ENCODE measurements at places on chromosomes 6 and 20.

- DNase-seq = no peak
Measured at GRCh38 chr20:33309631-33310030, 26.6 kb downstream of the BPIFB1 start.

DNA sequence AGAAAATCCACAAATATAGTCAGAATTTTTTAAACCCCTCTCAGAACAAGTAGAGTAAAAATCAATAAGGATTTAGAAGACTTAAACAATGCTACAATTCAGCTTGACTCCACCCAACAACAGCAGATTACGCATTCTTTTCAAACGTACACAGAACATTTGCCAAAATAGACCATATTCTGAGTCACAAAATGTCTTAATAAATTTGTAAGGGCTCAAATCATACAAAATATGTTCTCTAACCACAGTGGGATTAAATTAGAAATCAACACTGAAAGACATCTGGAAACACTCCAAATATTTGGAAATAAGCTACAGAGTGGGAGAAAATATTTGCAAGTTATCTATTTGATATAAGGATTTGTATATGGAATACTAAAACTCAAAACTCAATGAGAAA lies 164.2 kb upstream of the AKAP12 start:
- no peak for DNase-seq

- DNase-seq = no peak
Measured at GRCh38 chr6:30145818-30146217, 9.9 kb downstream of the TRIM40 start.

DNA sequence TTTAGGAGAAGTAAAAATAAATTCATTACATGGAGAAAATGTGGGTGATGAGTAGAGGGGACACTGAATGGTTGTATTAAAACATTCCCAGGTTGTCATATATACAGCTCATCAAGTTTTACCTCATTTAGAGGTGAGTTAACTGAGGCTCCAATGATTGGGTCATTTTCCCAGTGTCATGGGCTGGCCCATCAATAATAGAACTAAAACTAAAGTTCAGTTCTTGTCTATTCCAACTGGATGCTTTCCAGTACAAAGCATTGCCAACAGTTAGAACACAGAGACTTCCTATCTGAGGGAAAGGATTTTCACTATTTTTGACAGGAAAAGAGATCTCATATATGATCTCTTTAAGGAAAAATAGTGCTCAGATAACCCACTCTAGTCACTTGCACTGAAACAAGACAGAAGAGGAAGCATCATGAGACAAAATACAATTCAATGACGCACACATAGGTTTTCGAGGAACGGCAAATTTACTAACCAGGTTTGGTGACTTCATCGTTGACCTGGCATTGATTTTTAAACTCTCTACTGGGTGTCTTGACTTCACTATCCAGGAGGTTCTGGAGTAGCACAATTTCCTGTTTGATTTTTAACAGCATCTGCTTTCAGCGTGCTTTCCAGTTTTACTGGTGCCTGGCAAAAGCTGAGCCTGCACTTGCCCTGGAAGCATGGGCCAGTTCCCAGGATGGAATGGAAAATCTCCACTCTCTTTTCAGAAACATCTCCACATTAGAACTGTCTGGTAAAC lies 195.5 kb upstream of the FBXL4 start:
- no peak for DNase-seq

GRCh38 chr20:36031806-36032205 lies 63.4 kb downstream of the CNBD2 start:
- DNase-seq = no peak

DNA sequence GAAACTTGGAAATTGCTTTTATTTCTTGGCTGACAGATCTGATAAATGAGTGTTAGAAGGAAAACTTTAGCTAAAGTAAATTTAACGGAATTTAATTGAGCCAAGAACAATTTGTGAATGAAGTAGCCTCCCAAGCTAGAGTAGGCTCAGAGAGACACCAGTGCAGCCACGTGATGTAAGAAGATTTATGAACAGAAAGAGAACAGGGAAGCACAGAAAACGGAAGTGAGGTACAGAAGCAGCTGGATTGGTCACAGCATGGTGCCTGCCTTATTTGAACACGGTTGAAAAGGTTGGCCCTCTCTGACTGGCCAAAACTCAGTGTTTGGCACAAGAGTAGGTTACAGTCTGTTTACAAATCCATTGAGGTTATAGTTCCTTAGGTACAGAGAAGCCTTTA lies 29.5 kb upstream of the IFNGR1 start:
- DNase-seq = no peak

- DNase-seq = no peak
Measured at GRCh38 chr6:12129523-12129922, 117.4 kb downstream of the HIVEP1 start.

GRCh38 chr6:56541030-56541600 lies 101.6 kb downstream of the DST start:
- no peak for DNase-seq

DNA sequence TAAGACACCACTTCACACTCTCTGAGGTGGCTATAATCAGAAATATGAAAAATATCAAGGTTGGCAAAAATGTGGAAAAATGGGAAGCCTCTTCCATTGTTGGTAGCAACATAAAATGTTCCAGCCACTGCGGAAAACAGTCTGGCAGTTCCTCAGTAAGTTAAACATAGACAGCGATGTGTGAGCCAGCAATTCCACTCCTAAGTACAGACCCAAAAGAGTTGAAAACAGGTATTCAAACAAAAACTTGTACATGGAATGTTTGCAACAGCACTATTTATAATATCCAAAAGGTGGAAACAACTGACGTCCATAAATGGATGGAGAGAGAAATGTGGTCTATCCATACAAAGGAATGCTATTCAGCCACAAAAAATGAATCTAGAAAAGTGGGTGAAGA lies 7.4 kb upstream of the PPDPF start:
- DNase-seq = no peak

GRCh38 chr20:8386991-8387390 lies 254.9 kb downstream of the PLCB1 start:
- no peak for DNase-seq

GRCh38 chr6:5552243-5552642 lies 290.9 kb downstream of the FARS2 start:
- no peak for DNase-seq

- no peak for DNase-seq
Measured at GRCh38 chr6:54681987-54682386, 164.6 kb upstream of the FAM83B start.

DNA sequence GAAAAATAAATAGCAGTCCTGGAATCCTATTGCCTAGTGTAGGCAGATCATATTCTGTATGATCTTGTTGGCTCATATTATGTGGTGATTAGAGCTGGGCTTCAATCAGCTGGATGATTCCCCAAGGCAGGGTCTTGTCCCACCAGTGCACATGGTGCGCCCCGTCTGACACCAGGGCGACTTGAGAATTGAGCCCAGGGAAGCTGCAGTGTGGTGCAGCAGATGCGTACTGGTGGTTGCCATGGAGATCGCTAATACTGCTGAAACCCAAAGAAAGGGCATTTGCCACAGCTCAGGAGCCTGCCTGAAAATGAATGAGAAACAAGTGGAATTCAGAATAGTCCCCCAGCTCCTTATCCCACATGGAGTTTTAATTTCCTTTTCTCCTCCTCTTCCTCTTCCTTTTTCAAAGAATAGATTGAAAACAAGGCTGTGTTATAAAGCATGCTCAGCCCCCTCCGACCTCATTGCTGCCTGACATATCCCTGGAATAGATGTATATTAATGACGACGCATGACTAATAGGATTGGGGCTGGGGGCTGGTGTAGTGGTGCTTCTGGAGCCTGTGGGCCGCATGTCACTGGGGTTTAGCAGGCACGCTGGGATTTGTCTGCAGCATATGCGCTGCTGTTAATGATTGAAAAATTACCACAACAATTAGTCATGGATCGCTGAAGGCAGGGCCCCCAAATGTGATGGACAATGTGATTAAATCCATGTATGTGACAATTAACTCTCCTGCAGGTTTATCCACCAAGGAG lies 210.5 kb downstream of the FARS2 start:
- DNase-seq = no peak

DNA sequence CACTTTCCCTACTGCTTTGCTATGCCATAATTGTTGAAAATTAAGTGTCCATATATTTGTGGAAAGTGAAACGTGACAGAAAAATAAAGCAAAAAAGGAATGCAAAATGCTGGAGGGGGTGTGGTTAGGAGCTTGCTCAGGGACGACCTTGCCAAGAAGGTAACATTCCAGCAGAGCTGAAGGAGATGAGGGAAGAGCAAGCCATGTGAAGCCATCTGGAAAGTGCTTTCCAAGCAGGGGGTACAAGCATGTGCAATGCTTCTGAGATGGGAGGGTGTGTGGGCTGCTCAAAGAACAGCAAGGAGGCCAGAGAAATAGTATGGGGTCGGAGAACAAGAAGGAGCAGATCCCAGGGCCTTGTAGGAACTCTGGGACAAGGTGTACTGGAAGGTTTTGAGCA lies 161.7 kb downstream of the ISM1 start:
- DNase-seq = no peak

GRCh38 chr6:54335871-54336270 lies 27.6 kb downstream of the TINAG start:
- no peak for DNase-seq

DNA sequence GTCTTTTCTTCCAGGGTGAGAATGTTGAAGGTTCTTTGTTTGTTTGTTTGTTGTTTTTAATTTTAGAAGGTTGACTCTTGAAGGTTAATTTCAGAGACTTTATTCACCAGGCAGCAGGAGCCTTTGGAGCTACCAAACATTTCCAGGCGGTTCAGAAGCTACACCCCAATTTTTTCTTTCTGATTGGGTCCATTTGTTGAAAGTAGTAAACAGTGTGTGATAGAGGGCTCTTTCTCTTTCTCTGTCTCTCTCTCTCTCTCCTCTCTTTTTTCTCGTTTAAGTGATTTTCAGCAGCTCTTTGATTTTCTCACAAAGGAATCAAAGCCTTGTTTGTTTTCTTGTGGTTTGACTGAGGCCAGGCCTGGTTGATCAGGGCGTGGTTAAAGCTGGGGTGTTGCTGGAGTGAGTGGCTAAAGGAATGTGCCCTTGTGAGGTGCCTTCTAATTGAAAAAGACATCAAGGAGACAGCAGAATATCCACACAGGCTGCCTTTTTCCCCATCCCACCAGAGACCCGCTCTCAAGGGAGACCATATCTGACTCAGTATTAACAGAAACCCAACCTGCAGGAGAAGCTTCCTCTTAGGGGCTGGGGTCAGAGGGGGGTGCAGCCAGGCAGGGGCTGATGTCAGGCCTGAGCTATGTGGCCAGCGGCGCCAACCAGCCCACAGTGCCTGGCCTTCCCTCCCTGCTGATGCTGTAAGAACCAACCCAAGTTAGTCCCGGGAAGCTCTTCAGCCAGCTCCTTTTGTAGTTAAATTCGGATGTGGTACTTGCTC lies 40.4 kb upstream of the NAA20 start:
- no peak for DNase-seq

DNA sequence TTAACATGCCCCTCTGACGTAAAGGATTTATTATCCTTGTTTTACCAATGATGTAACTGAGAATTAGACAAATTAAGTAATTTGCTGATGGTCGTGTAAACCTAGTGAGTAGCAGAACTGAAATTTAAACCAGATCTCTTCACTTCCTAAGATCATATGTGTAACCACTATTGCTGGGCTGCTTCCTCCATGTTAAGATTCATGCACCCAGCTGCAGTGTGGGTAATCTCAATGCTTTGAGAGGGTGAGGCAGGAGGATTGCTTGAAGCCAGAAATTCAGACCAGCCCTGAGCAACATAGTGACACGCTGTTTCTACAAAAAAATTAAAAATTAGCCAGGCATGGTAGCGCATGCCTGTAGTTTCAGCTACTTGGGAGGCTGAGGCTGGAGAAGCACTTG lies 97.9 kb downstream of the L3MBTL3 start:
- no peak for DNase-seq

GRCh38 chr6:108068618-108069017 lies 5.9 kb downstream of the OSTM1 start:
- no peak for DNase-seq

- no peak for DNase-seq
Measured at GRCh38 chr20:574297-574942, 30.8 kb upstream of the CSNK2A1 start.

DNA sequence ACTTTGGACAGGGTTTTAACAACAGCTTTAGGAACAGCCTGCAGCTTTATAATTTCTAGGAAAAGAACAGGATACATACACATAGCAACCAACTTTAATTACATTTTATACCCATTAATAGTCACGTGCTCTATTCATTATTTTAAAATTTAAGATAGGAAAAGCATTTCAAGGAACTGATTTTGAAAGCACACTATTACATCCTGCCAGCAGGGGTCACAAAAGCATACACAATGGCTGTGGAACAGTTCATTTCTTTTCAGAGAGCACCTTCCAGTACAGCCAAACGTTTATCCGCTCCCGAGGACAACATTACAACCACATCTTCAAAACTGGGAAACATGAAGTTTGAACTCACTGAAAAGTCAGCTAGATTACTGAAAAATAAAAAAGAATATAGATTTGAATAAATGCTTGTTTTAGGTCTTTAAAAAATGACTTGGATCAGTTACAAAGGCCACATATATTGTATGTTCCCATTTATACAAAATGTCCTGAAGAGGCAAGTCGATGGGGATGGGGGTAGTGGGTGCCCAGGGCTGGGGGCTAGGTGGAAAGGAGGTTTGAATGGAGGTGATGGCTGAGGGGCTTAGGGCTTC lies 104.6 kb upstream of the EXOC2 start:
- no peak for DNase-seq

- no peak for DNase-seq
Measured at GRCh38 chr6:129525055-129525454, 184.9 kb downstream of the ARHGAP18 start.

DNA sequence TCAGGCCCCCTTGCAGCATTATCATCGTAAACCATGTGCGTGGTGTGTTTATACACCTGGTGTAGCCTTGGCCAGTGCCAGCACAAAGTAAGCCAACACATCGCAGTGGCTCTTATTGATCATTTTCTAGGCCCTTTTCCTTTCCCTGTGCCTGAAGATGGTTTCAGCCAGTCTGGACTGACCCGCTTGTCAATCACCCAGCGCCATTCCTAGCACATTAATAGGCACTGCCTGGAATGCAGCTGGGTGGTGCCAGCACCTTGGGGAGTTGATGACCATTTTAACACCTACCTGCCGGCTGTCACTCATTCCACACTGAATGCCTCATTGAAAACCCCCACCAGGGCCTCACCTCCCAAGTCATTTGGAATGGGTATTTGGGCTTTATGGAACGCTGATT lies 4.9 kb upstream of the UQCC2 start:
- DNase-seq = no peak

DNA sequence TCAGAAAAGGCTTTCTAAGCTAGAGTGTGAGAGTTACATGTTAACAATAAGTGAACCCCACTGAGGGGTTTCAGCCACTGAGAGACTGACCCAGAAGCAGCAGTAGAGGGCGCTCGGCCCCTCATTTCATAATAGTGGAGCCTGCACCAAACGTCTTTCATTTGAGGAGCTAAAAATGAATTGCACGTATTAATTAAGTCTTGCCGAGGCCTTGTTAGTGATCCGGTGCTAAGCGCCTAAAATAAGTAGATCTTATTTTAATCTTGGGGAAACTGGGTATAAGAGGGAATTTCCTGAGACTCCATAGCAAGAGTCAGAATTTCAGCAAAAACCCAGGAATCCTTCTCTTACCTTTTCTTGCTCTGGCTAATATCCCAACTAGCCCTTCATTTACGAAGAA lies 209.7 kb downstream of the FARS2 start:
- peak; percentile 31 for DNase-seq
